ENCODE measurements at places on chromosomes 16 and 17.

GRCh38 chr17:72299100-72299499, 178.3 kb downstream of the SOX9 start:
- DNase-seq = no peak

GRCh38 chr16:51149251-51149661, 1.8 kb downstream of the SALL1 start:
- no peak for DNase-seq

- no peak for DNase-seq
Measured at GRCh38 chr17:8133399-8133798, 9.5 kb upstream of the HES7 start.

DNA sequence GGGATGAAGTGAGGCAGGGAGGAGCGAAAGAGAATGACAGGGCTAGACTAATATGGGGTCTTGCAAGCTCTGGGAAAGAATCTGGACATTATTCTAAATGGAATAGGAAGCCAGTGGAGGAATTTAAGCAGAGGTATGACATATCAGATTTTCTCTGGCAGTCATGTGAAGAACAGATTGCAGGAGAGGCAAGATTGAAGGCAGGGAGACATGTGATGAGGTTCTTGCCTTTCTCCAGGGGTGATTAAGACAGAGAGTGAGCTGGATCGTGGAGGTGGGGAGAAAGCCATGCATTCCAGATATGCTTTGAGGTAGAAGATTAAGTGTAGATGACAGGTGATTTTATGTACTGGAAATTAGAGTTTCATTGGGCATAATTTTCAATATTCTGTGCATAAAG, 4.3 kb upstream of the THAP11 start:
- no peak for DNase-seq

GRCh38 chr17:65041518-65041917, 15.0 kb downstream of the GNA13 start:
- DNase-seq = no peak

- no peak for DNase-seq
Measured at GRCh38 chr16:48560692-48561091, 49.3 kb downstream of the N4BP1 start.

GRCh38 chr17:52049051-52049450, 109.5 kb downstream of the CA10 start:
- no peak for DNase-seq

- DNase-seq = no peak
Measured at GRCh38 chr16:21277927-21278706, at the start of gene CRYM. Gene CRYM, minus strand, starts transcription at chr16:21278290. Its CDS starts 39 bp downstream, at chr16:21278251.

- no peak for DNase-seq
Measured at GRCh38 chr17:74449773-74450172, 16.7 kb upstream of the CD300A start.

- peak; percentile 79 for DNase-seq
Measured at GRCh38 chr17:4899341-4900230, at the start of gene C17orf107. Gene C17orf107, plus strand, starts transcription at chr17:4899536. Its CDS starts 227 bp downstream, at chr17:4899763.

DNA sequence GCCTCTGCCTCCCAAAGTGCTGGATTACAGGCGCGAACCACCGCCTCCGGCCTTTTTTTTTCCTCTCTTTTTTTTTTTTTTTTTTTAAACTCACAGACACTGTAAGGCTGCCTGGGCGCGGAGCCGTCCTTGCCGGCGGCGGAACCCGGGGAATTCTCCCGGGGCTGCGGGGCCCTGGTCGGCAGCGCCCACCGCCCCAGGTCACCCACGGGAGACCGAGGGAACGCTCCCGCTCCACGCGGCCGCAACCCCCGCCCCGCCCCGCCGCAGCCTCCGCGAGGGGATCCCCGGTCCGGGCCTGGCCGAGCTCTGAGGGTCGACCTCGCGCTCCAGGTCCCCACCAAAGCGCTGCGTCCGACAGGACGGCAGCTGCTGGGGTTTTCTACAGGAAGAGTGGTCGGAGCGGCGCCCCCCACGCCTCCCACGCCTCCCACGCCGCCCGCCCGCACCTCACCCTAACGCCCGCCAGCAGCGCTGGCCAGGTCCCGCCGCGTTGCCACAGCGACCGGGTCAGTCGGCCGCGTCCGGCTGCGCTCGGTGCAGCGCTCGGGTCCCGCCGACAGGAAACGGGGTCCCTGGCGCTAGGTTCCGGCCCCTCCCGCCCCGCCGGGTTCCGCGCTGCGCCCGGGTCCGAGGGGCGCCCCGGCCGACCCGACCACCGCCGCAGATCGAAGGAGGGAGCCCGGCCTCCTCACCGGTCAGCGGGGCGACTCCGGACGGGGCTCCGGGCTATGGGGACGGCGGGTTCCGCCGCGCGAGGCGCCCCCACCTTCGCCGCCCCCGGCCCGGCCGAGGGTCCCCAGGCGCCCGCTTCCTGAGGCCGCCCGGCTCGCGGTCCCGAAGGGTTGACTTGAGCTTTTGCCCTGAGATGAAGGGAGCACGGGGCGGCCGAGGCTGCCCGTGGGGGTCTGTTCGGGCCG, at the start of gene CCDC57:
TSS of gene CCDC57 (minus strand) at position 512 of the 920 bp plus-strand sequence. CDS start 10,898 bp downstream, outside the sequence.
- peak; percentile 79 for DNase-seq

DNA sequence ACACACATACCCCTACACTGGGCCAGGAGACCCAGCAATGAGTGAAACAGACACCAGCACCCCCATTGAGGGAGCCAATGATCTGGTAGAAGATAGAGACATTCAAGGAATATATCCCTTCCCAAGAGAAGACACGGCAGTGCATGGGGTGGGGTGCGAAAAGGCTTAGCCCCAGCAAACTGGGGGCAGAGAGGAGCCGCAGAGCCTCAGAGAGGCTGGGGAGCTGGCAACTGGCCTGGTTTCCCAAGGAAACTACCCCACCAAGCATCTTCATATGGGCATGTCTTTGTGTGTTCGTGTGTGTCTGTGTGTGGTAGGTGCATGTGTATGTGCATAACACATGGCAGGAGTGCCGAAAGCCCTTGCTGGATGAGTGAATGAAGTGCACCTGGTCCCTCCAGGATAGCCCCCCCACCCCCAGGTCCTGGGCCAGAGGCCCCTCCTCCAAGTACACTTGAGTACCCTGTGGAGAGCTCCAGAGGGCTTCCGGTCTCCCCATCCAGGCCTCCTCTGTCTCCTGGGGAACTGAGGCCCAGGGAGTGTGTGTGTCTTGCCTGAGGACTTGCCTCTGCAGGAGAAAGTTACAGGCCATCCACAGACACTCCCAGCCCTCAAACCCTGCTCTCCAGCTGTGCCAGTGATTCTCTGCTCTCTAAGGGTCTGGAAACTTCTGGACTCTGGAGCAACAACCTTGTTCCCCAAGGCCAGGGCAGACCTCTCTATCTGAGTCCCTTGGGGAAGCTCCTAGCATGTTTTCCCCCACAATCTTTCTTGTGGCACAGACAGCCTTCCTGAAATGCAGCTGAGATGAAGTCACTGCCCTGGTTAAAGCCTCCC, 15.9 kb downstream of the TBX2 start:
- no peak for DNase-seq

DNA sequence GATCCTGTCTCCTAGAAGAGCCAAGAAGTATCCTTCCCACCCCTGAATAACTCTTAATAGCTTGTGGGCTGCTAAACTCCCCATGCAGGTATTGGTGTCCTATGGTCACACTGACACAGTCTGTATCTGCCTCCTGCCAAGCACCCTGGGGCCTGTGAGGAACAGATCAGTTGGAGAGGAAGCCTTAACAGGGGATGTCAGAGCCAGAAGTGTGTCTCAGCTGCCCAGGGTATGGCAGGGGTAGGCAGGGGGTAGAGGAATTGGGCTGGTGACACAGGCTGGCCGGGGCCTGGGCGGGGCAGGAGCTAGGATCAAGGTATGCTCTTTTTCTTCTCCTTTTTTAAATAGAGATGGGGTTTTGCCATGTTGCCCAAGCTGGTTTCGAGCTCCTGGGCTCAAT, 44.7 kb downstream of the DDX19A start:
- no peak for DNase-seq

GRCh38 chr17:65198653-65199382, 61.6 kb downstream of the RGS9 start:
- peak; percentile 57 for DNase-seq

DNA sequence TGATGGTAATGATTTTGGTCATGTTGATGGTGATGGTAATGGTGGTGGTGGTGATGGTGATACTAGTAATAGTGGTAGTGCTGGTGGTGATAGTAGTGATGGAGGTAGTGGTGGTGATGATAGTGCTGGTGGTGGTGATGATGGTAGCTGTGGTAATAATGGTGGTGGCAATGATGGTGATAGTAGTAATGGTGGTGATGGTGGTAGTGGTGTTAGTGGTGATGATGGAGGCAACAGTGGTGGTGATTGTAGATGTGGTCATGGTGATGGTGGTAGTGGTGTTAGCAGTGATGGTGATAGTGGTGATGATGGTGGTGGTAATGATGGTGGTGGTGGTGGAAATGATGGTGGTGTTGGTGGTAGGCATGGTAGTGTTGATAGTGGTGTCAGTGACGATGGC, 127.0 kb upstream of the RPL38 start:
- no peak for DNase-seq

GRCh38 chr16:64702415-64702814, 419.4 kb downstream of the CDH11 start:
- no peak for DNase-seq

- DNase-seq = no peak
Measured at GRCh38 chr17:804541-805435, 22.6 kb downstream of the MRM3 start.

GRCh38 chr16:85005285-85006069, 5.9 kb downstream of the ZDHHC7 start:
- DNase-seq = peak; percentile 63

GRCh38 chr16:520847-521246, 6.7 kb upstream of the CAPN15 start:
- DNase-seq = no peak

DNA sequence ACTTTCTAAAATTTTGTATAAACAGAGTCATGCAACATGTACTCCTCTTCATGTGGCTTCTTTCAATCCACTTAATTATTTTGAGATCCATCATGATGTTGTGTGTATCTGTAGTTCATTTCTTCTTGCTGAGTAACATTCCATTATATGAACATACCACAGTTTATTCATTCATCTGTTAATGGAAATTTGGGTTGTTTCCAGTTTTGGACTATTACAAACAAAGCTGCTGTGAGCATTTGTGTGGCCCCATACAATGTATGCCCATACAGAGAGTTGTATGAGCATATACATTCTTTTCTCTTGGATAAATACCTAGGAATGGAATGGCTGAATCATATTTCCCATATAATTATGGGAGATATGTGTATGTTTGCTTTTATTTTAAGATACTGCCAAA, 85.6 kb downstream of the CLEC16A start:
- peak; percentile 92 for DNase-seq

DNA sequence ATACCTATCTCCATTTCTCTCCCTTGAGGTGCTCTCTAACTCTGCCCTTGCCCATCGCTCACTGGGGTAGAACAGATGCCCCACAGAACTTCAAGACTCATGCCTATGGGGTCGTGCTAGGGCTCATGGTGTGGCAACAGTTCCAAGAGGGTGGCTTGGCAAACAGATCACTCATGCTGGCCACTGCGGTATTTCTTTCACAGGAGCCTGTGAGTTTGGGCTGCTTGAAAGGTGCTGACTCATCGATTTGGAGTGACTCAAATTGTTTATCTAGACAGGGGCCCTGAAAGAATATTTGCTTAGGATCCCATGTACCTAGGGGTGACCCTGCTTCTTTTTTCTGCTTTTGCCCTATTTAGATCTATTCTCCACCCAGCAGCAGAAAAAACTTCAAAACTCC, 69.9 kb downstream of the IRX5 start:
- peak; percentile 38 for DNase-seq

DNA sequence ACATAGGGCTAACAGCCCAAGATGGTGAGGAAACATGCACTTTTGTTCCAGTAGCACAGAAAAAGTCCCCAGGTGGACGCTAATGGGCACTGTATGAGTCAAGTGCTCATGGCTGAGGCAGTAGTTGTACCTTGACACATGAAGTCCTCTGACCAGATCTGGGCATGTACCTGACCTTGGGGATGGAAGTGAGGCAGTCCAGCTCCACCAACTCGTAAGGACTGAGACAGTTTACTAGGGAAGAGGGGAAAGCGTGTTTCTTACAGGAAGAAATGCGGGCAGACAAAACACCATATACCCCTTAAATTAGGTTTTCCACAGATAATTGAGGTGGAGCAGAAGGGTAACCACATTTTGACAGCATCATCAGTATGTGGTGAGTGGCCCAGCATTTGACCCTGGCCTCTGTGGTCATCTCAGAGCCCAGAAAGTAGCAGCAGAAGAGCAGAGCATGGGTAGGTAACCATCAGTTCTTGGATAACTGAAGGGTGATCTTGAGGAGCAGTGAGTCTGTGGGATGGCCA, 32.4 kb upstream of the METTL9 start:
- no peak for DNase-seq

- DNase-seq = no peak
Measured at GRCh38 chr16:3953728-3954410, 73.4 kb upstream of the CREBBP start.

DNA sequence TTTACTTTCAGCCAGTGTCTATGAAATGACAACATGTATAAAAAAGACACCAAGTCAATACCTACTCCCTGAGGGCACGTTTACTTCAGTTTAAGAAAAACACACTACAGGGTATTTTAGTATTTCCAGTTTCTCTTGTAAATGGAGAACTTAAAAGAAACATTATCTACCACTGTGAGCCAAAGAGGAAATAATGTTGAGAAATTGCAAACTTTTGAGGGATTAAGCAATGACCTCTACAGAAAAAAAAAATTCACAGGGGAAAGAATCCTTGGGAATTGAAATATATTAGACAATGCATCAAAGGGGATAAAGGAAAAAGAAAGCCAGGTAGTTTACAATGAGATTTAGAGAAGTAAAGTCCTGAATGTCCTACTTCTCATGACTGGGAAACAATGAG, 126.0 kb downstream of the KCNJ2 start:
- DNase-seq = no peak

DNA sequence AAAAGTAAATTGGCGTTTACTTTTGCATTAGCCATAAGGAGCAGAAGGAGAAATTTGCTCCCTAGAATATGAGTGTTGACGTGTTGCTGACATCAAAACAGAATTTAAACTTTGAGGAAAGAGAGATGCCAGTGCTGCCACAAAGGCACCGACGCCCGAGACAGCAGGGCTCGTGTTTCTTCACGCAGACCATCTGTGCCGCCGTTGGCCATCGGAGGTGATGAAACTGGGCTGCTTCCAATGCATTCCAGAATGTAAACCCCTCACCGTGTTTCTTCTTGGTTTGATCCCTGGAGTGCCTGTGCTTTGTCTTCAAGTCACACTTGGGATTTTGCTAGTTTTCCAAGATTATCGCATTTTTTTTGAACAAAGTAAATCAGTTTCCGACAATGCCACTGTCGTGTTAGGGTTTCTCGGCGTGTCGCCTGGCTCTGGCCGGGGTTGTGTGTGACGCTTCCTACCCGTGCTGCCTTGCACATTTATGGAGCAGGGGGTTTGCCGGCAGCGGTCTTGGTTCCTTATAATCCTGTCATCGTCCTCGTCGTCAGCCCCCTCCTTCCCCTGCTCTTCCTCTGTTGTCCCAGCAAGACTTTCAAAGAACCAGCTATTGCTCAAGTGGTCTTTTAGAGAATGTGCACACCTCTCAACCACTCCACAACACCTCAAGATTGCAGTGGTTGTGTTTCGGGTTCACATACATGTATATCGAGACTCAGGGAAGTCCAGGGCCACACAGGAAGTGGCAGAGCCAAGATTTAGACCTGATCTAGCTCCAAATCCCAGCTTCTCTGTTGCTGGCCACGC, 103.9 kb downstream of the METRNL start:
- no peak for DNase-seq

Measured in fibroblast of skin of abdomen (primary cell).